ENCODE measurements at places on chromosomes 7 and 10.

DNA sequence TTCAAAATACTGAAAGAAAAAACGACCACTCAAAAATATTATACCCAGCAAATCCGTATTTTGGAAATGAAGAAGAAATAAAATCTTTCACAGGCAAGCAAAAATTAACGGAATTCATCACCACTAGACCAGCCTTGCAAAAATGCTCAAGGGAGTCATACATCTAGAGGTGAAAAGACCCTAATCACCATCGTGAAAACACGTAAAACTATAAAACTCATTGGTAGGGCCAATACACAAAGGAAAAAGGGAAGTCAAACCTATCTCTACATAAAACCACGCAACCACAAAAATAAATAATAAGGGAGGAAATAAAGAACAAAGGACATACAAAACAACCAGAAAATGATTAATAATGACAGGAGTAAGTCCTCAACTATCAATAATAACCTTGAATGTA, 6.6 kb upstream of the AKR1B1 start:
- DNase-seq, result no peak

GRCh38 chr10:12975906-12976305, 25.6 kb downstream of the CCDC3 start:
- no peak for DNase-seq

GRCh38 chr10:23406409-23406808, 32.5 kb upstream of the OTUD1 start:
- no peak for DNase-seq

GRCh38 chr7:114864278-114864677, 57.6 kb upstream of the MDFIC start:
- no peak for DNase-seq
